ENCODE measurements at places on chromosomes 12 and 14.

GRCh38 chr14:88168498-88169165, 154.4 kb downstream of the KCNK10 start:
- peak; percentile 17 for DNase-seq

DNA sequence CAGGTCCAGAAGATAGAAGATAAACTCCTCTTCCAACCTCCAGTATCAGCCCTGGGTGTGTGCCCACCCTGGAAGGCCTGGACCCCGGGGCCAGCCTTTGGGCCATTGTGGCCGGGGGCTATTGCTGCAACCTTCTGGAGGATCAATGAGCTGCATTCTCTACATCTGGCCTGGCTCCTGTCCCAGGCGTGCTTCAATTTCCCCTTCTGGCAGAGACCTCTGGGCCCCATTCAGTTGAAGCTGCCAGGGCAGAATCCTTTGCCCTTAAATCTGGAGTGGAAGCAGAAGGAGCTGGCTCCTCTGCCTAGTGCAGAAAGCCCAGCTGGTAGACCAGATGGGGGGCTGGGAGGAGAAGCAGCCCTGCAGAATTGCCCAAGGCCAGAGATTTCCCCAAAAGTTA, 10.0 kb downstream of the NYNRIN start:
- DNase-seq = no peak

GRCh38 chr14:28754209-28754985, 12.2 kb upstream of the FOXG1 start:
- DNase-seq = no peak

- no peak for DNase-seq
Observed at GRCh38 chr12:34406228-34406995, 384.1 kb downstream of the ALG10 start.

DNA sequence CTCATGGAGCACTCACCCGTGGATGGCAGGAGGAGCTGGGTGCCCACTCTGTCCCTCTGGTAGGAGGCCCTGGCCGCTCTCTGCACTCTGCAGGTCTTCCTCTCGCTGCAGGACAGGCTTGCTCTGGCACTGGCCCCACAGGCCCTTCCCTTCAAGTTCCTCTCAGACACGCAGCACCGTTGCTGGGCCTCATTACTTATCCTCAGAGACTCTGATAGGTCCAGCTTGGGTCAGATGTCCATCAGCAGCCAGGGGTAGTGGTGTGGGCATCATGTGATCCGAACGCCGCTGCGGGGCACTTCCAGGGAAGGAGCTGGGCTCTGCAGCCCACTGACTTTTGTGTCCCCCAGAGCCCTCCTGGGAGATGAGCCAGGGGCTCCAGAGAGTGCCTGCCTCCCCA, 11.8 kb downstream of the OTUB2 start:
- no peak for DNase-seq

DNA sequence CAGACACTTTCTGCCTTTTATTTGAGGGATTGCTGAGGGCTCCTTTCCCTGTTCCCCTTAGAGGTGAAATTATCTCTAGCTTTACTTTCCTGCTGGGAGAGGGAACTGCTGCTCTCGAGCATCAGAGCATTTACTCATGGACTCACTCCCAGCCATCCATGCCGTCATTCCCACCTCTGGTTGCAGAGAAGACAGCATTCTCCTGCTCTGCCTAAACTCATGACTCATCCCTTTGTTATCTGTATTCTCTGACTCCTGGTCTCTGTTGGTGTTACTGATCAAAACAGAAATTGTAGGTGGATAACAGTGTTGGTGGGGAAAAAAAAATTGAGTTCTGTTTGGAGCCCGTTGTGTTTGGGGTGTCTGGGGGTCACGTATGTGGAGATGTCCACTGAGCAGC, 159.3 kb downstream of the TTC8 start:
- DNase-seq = no peak

DNA sequence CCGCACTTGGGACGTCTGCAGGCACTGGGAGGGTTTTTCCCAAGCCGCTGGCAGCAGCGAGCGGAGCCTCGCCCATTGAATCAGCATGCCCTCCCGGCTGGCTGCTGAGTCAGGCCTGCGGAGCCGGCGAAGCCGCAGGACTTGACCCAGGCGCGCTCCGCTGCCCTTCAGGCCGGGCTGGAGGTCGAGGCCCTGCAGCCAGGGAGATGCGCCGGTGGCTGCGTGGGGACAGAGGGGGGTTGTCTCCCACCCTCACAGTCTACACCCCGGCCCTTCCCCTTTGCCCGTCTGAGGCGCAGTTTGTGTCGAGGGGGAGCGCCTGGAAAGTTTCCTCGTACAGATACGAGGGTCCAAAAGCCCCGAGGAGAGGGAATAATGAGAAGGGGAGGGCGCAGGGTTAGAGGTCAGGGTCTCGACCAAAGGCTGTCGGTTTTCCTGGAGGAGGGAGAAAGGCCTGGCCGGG, 759 bp upstream of the KLC1 start:
- no peak for DNase-seq
